ENCODE measurements at places on chromosomes 2 and 18.
A peak's percentile ranks its signal among the peaks of the same experiment; 100 is the strongest.

DNA sequence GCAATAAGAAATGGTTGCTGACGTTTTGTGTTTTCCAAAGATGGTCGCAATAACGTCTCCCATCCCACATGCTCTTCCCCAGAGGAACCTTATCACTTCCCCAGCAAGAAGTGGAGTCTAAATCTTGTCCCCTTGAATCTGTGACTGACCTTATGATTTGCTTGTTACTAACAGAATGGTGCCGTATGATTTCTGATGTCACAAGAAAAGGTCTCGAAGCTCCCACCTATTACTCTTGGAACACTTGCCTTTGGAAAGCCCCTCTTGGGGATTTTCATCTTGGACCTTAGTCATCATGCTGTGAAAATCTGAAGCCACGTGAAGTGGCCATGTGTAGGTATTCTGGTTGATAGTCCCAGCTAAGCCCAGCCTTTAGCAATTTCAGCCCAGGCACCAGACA is 86.2 kb upstream of the GLS start:
- DNase-seq: no peak

- no peak for DNase-seq
These were observed 18.8 kb upstream of the RAB31 start for GRCh38 chr18:9689253-9689652.

DNA sequence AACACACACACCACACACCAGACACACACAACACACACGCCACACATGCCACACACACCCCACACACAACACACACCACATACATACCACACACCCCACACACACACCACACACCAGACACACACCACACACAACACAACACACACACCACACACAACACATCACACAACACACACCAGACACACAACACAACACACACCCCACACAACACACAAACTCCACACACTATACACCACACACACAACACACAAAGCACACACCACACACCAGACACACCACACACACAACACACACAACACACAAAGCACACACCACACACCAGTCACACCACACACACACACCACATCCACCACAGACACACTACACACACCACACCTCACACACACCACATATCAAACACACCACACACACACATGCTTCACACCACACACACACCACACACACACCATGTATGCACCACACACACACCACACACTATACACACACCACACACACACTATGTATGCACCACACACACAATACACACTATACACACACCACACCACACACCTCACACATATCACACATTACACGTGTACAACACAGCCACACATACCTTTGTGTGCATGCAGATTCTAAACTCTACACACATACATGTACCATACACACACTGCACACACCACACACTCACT is 72.2 kb downstream of the TMEM18 start:
- DNase-seq: no peak

- no peak for DNase-seq
These were observed 2.5 kb upstream of the ASIC4 start for GRCh38 chr2:219511547-219512325.

DNA sequence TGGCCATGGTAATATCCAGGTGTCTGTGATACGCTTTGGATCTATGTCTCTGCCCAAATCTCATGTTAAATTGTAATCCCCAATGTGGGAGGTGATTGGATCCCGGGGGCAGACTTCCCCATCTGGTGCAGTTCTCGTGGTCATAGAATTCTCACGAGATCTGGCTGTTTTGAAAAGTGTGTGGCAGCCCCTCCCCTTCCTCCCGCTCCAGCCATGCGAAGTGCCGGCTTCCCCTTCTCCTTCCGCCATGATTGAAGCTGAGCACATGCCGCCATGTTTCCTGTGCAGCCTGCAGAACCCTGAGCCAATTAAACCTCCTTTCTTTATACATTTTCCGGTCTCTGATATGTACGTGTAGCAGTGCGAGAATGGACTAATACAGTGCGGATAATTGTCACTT is 42.5 kb downstream of the GPC1 start:
- DNase-seq: no peak

- DNase-seq: no peak
These were observed 4.4 kb downstream of the CTIF start for GRCh38 chr18:48543228-48543627.

- DNase-seq: no peak
These were observed 64.8 kb upstream of the GALNT5 start for GRCh38 chr2:157192445-157193423.

- peak; percentile 47 for DNase-seq
These were observed 100.8 kb upstream of the ATP5MC3 start for GRCh38 chr2:175282300-175282699.

- DNase-seq: no peak
These were observed 312.5 kb downstream of the RND3 start for GRCh38 chr2:150174971-150175421.

DNA sequence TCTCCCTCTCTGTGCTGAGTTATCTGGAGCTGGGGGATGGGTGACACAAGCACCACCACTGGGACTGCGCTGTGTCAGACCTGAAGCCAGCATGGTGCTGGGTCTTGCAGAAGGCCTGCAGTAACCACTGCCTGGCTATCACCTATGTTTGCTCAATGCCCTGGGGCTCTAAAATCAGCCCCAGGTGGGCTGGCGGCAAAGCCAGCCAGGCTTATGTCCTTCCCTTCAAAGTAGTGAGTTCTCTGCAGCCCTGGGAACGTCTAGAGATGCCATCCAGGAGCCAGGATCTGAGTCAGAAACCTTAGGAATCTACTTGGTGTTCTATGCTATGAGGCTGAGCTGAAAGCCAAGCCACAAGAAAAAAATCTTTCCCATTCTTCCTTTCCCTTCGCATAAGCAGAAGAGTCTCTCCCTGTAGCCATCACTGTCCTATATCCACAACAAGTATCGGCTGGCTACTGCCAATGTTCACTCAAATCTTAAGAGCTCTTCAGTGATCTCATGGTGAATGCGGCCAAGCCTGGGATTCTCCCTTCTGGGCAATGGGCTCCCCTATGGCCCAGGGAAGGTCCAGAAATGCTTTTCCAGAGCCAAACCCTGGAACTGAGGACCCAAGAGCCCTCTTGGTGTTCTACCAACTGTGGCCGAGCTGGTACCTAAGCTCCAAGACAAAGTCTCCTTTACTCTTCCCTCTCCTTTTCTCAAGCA is 248.7 kb downstream of the ZNF385B start:
- DNase-seq: peak; percentile 63

- DNase-seq: peak; percentile 97
These were observed 60.1 kb downstream of the RDH14 start for GRCh38 chr2:18500333-18500732.

- DNase-seq: no peak
These were observed 238.1 kb downstream of the LPIN1 start for GRCh38 chr2:11984316-11985158.

DNA sequence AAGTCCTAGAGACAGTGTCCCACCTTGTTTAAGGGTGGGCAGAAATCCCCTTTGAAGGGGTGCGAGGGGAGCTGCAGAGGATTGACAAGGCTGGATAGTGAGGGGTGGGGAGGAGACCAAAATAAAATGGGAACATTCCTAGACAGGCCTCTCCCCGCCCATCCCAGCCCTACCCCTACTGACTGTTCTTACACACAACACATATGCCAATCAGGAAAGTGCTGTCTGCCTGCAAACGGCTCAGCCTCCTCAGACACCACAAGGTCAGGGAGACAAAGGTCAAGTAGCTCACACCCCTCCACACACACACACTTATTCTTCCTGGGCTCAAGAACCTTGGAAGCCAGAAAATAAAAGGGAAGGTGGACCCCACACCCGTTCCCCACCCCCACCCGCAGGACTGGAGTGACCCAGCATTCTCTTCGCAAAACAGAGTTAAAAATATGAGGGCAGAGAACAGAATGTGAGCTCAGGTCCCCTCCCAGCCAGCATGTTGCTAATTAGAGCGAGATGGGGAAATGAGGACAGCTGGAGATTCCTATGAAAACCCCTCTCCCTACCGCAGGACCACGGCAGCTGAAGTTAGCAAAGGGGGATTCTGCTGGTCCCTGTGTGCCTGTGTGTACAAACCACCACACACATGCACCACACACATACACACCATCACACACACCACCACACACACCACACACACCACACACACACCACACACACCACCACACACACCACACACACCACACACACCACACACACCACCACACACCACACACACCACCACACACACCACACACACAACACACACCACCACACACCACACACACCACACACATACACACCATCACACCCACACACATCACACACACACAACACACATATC is 197.8 kb downstream of the TNS1 start:
- no peak for DNase-seq

- DNase-seq: peak; percentile 58
These were observed 157.9 kb downstream of the LNPK start for GRCh38 chr2:175844169-175844568.

- peak; percentile 35 for DNase-seq
These were observed 93.6 kb downstream of the RAPGEF4 start for GRCh38 chr2:172829229-172829628.

GRCh38 chr2:50769406-50770181 is 262.3 kb downstream of the NRXN1 start:
- DNase-seq: no peak

GRCh38 chr2:9815076-9815475 is 28.2 kb upstream of the TAF1B start:
- no peak for DNase-seq

DNA sequence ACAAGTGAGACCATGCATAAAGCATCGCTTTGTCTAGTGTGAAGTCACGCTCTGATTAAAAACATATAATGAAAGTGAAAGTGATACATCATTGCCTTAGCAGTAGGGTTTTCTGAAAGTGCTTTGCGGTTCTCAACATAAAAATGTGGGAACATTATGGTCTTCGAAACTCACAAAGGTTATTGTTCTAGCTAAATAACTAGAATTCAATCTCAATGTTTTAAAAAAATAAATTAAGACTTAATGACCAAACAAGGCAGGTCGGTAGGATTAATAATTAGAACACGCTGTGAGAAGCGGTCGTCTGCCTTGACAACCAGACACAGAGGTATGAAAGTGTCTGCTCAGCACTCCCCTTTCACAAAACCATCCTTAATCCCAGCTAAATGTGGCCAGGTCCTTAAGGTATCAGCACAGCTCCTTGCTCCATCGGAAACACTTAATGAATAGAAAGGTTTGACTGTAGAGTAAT is 42.2 kb downstream of the KLHL14 start:
- peak; percentile 37 for DNase-seq

GRCh38 chr2:45778720-45779171 is 127.3 kb downstream of the PRKCE start:
- peak; percentile 78 for DNase-seq

DNA sequence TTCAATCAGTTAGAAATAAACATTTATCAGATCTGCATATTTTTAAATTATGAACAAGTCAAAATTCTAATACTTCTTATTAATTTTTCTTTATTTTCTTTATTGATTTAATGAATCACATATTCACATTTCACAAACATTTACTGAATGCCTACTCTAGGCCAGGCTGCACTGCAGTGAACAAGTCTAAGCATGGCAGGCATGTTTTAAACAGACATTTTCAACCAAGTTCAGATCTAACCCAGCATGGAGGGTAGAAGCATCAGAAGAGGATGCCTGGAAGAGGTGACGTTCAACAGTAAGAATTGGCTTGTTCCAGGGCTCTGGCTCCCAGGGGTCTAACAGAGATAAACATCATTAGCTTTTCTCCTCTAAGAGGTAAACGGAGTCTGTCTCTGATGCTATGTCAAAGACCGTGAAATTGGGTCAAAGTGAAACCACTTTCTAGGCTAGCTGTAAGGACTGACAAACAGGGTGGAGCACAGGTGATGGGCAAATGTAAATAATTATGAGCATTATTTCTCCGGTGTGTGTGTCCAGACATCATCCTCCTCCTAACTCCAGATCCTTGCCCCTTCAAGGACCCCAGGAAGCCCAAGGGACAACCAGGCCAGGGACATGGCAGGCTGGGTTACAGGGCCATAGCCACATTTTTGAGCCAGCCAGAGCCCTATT is 50.6 kb downstream of the UNC50 start:
- DNase-seq: no peak

- DNase-seq: no peak
These were observed 155.6 kb downstream of the NCKAP5 start for GRCh38 chr2:133412694-133413093.

DNA sequence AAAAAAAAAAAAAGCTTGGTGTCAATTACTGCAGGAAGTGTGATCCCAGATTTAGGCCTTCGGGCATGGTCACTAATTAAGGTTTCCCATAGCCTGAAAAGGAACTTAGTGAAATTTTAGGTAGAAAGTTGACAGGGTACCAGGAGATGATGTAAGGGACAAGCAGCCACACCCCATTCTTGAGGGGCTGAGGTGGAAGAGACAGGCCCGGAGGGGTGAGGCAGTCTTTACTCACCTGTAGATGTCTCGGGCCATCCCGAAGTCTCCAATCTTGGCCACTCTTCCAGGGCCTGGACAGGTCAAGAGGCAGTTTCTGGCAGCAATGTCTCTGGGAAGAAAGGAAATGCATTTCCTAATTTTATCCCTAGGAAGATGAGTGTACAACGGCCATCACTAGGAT is 94.3 kb downstream of the CLIP4 start:
- DNase-seq: no peak

DNA sequence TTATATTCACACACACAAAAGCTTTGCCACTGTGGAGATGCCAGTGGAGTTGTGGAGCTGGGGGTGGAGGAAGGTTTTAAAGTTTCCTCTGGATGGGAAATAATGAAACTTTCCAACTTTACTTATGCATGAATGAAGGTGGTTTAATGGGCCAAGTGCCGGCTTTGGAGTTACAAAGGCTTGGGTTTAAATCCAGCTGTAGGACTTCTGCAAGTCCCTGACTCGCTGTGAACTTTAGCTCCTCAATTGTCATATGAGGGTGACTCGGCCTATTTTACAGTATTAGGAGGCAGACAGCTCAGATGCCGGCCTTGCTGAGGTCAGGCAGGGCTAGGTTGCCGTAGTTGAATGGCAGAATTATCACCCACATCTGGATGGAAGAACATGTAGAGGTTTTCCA is 415.8 kb upstream of the TRIB2 start:
- DNase-seq: peak; percentile 65

DNA sequence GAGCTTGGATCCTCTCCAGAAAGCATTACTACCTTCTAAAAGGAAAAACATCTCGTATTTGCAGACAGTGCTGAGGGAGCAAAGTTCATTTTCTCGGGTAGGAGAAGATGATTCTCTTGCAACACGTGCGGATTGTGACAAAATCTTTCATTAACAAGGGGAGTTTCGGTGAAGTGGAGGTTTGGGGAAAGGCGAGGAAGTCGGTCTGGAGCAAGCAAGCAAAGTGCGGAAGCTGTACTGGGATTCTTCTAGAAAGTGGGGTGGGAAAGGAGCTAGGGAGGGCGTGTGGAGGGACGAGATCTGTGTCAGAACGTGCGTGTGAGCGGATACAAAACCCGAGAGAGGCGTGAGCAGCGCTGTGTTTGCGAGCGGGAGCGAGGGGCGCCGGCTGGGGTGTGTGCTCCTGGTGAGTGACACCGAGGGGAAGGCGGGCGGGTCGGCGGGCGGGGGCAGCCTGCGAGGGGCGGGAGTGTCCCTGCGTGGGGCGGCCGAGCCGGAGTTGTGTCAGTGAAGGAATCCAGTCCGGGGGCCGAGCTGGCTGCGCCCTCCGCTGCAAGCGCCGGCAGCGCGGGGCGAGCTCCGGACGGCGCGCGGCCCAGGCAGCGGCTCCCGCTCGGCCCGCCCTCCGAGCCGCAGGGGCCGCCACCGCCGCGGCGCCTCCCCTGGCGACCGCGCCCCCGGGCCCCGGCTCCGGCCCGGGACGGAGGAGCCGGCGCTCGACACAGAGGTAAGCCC is at the start of gene SPATS2L:
TSS of gene SPATS2L (plus strand) at position 498 of the 735 bp plus-strand sequence. CDS start 82,552 bp downstream, outside the sequence.
- peak; percentile 71 for DNase-seq

All from fibroblast of mammary gland (primary cell).